ENCODE measurements at places on chromosomes 1 and 21. TPM values are rescaled to one million over a fixed set of nuclear protein-coding genes. Genes with fewer than 3 reads are reported as not detected.

The WDR64 gene
- not detected for total RNA-seq

The TAS1R3 gene
- 0.24 TPM for total RNA-seq

The FALEC gene
- total RNA-seq: 0.71 TPM

The CFHR2 gene
- total RNA-seq: not detected

The ADGRL2 gene
- total RNA-seq: 58.8 TPM

The AGBL4 gene
- total RNA-seq: not detected

The AMY2B gene
- 9.4 TPM for total RNA-seq

The GUCA2A gene
- not detected for total RNA-seq

The FCAMR gene
- not detected for total RNA-seq

The PRDM16 gene
- 0.09 TPM for total RNA-seq

Measured in Calu3 (cell line).